ENCODE measurements at places on chromosomes 2 and 18. TPM values are rescaled to one million over a fixed set of nuclear protein-coding genes. Genes with fewer than 3 reads are reported as not detected.
A peak's percentile ranks its signal among the peaks of the same experiment; 100 is the strongest.

- no peak for DNase-seq
Observed at GRCh38 chr2:150480241-150480640, 7.2 kb downstream of the RND3 start.

DNA sequence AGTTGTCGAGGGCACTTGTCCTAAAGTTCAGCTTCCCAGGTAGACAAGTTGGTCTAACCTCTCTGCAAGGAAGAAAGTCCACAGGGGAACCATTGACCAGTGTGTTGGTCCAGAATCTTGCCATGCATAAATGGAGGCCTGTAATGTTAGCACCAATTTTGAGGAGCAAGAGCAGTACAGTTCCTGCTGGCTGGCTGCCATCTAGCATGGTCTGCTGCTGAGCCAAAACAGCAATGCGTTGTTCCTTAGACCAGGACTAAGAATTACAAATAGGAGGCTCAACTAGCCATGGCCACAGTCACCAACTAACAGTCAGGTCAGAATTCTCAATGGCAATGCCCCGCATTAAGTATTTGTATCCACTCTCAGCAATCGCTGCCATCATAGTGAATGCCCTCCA lies 72.8 kb upstream of the WIPF1 start:
- DNase-seq = no peak

- DNase-seq = peak; percentile 30
Observed at GRCh38 chr18:7567474-7568425, 634 bp downstream of the PTPRM start.

GRCh38 chr2:240728361-240728760 lies 36.7 kb downstream of the AQP12A start:
- no peak for DNase-seq

GRCh38 chr2:30645081-30645744 lies 162.0 kb downstream of the CAPN13 start:
- DNase-seq = no peak

- DNase-seq = no peak
Observed at GRCh38 chr2:144509879-144510221, 10.1 kb downstream of the ZEB2 start.

GRCh38 chr2:98161186-98161585 lies 74.2 kb downstream of the VWA3B start:
- no peak for DNase-seq

GRCh38 chr2:176128172-176128981 lies 1.1 kb upstream of the HOXD8 start:
- no peak for DNase-seq

The RAD51AP2 gene
- total RNA-seq = not detected

DNA sequence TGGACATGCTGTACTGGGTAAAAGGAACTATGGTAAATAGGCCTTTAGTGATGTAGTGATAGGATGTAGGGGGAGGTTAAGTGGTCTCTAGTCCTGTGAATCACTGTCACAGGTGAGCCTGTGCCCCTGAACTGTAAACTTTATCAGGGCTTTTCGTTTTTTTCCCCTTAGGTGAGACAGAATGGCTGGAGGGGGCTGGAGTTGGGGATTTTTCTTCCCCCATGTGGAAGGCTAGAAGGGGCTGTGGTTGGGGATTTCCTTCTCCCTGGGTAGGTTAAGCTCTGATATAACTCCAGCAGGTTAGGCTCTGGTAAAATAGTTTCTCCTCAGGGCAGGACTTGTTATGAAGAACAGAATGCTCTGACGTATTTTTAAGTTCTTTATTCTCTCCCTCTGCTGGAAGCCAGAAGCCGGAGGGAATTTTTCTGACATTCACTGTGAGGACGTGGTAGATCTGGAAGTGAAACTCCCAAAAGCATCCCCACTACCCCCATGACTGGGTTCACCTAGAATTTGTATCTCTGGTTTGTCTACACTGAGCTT lies 28.5 kb downstream of the PIKFYVE start:
- no peak for DNase-seq

DNA sequence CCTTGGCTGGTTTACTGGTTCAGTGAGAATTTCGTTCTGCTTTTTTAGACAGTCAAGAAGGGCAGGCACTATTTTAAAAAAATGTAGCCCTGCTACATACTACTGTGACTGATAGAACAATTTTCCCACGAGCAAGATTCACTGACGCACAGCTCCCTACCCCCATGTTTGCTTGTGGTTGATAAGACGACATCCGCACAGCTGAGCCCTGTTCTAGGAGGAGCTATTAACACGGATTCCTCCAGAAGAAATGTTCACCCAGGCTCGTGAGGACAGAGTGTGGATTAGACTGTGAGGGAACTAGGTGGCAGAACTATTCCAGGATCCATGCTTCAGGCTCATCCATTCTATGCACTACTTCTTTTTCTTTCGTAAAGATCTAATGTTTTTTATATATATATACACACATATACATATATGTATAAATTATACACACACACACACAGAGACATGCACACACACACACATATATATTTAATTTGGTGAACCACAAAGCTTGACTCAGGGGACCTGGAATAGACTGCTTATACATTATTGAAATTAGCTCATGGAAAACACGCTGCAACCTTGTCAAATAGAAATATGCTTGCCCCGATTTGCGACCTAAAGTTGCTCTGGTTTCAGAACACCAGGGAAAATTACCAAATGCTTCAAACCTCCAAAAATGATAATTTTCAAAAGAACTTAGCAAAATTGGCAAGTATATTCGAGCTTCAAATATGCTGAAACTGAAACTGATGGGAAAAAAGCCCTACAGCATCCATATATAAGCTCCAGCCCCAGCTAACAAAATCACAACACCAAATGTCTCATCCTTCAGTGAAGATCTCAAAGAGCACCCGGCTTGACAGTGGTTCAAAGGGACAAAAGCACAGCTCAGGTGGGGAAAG lies 370.4 kb downstream of the SOCS6 start:
- no peak for DNase-seq

The DUSP19 gene
- 7.9 TPM for total RNA-seq

The ARHGAP25 gene
- 12.6 TPM for total RNA-seq

GRCh38 chr2:58614219-58614618 lies 373.1 kb upstream of the FANCL start:
- DNase-seq = no peak

DNA sequence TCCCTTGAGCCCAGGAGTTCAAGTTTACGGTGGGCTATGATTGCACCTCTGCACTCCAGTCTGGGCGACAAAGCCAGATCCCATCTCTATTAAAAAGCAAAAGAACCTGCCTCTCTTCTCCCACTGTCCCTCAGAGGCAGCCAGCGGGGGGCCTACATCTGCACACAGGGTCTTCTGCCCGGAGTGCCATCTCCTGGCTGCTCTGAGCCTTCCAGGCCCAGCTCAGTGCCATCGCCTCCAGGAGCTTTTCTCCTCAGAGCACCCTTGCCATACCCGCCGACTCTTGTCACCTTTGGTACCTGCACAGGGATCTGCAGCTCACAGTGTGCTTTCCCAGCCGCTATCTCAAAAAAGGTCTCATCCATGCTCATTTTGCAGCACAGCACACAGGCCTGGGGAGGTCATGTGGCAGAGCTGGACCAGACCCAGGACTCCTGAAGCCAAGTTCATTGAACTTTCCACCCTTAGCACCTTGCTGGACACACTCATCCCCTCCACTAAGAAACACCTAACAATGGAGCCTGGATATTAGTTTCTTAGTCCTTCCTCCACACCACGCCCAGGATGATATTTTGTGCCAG lies 186.3 kb downstream of the HAUS1 start:
- DNase-seq = no peak

GRCh38 chr18:36829362-36830157 lies 633 bp downstream of the KIAA1328 start:
- DNase-seq = no peak

DNA sequence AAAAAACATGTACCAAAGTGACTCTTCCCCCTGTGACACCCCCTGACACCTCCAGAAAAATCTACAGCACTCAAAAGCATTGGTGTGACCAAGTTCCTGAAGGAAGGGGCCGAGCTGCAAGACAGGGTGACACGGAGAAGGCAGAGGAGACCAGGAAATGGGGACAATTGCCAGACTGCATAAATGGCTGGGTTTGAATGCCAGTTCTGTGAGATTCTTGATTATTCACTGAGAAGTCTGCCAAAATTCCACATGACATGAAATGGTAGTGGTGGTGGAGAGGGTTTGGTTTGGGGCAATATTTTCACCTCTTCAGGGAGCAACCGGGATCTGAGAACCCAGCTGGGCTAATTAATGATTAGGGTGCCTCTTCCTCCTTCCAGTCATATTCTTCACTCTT lies 178.5 kb downstream of the ARL4C start:
- DNase-seq = no peak

DNA sequence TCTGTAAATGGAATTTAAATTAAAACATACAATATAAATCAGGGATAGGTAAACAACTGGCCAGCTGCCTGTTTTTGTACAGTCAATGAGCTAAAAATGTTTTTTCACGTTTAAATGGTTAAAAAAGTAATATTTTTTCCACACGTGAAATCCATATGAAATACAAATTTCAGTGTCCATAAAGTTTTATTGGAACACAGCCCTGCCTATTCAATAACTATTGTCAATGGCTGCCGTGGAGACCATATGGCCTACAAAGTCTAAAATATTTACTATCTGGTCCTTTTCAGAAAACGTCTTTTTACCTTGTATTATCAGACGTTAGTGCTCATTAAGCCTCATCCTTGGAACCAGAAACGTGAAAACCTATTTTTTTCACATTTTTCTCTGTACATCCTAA lies 1.3 kb downstream of the TMEM17 start:
- DNase-seq = no peak

The LHCGR gene
- total RNA-seq = 0.32 TPM

- DNase-seq = no peak
Observed at GRCh38 chr2:158603205-158603604, 146.5 kb downstream of the PKP4 start.

DNA sequence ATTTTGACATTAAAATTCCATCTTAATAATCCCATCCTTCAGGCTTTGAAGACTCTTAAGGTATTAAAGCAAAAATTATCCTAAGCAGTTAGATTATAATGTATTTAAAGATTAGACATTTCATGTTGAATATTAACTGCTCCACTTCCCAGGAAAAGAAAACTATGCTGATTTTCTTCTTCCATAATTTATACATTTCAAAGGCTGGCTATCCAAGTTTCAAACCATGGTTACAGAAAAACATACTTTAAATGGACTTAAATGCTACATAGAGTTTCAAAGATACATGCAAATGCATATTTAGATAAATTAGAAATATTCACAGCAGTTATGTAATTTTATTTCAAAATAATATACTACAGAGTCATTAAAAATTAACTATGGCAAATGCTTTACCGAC lies 1505.6 kb upstream of the ZEB2 start:
- DNase-seq = no peak

DNA sequence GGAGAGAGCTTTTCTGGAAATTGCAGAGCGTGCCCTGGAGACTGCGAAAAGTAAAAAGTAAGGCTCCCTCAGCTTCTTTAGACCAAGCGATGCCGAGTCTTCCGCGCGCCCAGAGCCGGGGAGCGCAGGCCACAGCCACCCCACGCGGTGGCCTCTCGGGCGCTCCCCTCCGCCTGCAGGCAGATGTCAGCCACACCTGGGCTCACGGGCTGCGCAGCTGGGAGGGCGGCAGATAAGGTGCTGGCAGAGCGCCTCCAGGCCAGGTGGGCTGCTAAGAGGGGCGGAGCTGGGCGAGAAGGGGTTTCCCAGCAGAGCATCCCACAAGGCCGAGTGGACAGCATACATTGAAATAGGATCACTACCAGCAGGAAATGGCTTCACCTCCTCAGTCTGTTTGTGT lies 81.7 kb downstream of the ARHGEF4 start:
- DNase-seq = no peak

DNA sequence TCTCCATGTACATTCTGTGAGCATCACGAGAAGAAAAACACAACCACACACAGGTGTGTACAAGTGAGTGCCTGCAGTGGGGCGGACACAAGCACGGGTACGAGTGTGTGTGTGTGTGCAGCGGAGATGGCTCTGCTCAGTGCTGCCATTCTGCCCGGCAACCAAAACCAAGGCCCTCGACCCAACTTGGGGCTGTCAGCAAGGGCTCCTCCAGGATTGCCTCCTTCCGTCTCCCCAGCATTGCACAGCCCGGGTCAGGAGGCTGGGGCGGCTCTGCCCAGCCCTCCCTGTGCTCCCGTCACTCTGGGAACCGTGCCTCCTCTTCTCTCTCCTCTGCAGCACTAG lies 66.5 kb downstream of the PXDN start:
- DNase-seq = no peak

DNA sequence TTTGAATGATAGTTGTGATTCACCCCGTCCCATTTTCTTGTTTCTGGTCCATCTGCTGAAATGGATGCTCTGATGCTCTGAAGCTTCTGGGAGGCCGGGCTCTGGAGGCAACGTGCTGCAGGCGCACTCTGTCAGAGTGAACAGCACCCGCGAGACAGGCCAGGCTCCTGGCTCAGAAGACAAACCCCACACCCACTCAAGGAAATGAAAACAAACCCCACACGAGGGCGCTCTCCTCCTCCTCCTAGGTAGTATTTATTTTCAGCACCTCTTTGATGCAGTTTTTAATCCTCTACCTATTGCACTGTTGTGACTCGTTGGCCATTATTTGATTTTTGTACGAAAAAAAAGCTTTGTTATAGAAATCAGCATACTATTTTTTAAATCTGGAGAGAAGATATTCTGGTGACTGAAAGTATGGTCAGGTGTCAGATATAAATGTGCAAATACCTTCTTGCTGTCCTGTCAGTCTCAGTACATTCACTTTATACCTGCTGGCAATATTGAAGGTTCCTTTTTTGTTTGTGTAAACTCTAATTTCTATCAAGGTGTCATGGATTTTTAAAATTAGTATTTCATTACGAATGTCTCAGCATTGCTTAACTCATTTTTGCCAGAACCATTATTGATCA lies 10.3 kb upstream of the CHST10 start:
- DNase-seq = peak; percentile 68

DNA sequence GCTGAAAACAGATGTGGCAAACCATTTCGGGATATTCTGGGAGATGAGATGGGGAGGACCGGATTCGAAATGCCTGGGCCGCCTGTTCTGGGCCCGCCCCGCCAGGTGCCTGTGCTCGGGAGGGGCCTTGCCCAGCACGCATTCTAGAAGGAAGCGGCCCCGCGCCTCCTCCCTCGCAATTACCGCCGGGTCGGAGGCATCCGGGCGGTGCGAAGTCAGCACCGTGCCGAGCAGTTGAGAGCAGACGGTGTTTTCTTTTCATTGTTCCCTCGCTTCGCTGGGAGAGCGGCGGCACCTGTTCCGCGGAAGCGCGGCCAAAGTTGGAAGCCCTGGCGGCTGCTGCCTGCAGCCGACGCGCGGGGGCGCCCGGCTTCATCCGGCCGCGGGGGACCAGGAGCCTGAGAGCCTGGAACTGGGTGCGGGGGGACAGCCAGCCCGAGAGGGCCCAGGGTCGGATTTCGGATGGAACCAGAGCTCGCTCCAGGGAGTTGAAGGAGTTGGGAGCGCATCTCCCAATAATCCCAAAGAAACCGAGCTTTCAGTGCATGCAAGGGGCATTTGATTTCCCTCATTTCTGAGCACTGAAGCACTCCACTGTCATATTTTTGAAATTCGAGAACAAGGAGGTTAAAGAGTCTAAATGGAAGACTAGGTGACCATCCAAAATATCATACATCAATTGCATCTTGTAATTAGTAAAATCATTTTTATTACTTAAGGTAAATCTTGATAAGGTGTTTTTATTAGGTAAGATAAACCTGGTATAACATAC lies 241.8 kb upstream of the RAB12 start:
- DNase-seq = peak; percentile 44
